HCT116 (cell line): ENCODE measurements at places on chromosomes 12 and 14. TPM values are rescaled to one million over a fixed set of nuclear protein-coding genes. Genes with fewer than 3 reads are reported as not detected.

LTBR gene
- 128 TPM for total RNA-seq

- DNase-seq = no peak
Observed at GRCh38 chr14:65237941-65238340, 135.6 kb upstream of the MAX start.

DNA sequence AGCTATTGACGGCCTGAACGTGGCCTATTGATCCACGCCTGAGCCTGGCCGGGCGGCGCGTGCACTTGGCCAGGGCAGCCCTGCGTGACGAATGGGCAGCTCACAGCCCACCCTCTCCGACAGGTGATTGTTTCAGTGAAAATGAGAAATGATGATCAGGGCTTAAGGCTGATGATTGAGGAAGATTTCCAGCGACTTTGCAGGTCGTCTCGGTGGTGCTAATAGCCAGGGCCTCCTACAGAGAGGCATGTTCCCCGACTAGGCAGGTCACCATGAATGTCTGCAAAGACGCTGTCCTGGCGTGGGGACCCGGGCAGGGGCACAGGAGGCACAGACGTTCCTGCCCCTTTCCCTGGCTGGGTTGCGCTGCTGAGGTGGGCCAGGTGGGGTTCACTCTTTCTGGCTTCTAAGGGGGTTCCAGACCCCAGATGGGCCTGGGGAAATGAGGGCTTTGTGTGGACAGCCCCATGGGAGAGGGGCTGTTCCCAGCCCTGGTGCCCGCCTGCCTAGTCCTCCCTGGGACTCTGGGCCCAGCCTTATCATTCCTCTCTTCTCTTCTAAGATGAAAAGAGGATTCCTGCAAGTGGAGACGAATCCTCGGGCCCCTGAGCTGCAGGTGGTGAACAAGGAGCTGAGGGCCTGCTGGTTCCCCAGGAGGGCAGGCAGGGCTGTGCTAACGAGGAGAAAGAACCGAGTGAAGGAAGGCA lies 157.4 kb downstream of the KIF26A start:
- no peak for DNase-seq

DNA sequence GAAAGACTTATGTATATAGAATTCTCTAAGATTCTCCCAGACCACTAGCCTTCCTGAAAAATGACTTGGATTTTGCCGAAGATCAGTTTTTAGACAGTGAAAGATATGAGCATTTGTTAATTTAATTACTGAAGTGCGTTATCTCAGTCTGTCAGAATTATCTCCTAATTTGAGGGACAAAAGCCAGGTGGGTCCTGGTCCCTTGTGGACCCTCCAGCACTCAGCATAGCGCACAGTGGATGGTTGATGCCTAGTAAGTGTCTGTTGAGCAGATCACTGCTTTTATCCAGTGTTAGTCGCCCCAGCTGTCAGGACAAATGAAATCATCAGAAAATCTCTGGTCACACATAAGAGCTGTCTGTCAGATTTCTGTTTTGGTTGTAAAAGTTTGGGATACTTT lies 80.4 kb downstream of the EML1 start:
- DNase-seq = no peak

ITGB7 gene
- 1.9 TPM for total RNA-seq

GRCh38 chr12:122385171-122386016 lies 37.1 kb downstream of the CLIP1 start:
- no peak for DNase-seq

DNA sequence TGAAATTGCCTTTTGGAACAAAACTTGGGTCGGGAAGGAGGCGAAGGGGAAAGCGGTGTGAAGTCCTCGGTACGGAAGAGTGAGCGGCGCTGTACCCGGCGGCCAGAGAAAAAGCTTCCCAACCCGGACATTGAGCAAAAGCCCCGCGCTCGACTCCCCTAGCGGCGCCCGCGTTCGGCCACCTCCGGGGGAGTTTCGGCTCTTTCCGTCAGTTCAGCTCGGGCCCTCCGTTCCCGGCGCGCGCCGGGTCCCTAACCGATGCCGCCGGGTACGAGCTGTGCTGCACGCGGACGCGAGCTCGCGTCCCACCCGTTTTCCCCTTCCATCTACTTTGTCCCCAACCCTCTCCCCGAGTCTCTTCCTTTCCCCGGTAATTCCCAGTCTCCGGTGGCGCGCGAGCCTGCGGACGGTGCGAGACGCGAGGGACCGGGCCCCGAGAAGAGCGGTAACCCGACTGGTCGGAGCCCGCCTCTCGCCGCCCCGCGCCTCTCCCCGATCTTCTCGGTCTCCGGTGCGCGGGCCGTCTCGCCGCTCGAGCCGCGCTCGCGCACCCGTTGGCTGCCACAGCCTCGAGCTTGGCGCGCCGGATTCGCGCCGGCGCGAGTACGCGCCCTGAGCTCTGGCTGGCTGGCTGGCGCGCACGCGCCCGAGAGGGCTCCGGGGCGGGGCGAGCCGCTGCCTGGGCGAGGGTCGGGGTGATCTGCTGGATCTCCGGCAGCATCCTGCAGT lies 446 bp upstream of the SPATS2 start:
- peak; percentile 80 for DNase-seq

TSPAN19 gene
- 0.32 TPM for total RNA-seq

DNA sequence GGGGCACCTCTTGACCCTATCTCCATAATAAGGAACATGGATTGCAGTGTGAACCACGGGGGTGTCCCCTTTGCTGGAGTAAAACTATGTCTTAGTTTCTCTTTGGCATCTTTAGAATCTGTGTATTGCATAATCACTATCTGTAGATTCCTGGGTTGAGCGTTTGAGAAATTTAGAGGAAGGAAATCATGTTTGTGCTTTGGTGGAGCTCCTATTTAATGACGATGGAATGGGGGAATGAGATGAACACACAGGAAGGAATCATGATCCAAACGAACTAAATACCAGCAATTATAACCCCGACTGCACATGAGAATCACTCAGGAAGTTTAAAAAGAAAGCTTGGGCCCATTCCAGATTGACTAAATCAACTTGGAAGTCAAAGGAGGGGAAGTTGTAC lies 1.3 kb upstream of the MYG1 start:
- no peak for DNase-seq

DNA sequence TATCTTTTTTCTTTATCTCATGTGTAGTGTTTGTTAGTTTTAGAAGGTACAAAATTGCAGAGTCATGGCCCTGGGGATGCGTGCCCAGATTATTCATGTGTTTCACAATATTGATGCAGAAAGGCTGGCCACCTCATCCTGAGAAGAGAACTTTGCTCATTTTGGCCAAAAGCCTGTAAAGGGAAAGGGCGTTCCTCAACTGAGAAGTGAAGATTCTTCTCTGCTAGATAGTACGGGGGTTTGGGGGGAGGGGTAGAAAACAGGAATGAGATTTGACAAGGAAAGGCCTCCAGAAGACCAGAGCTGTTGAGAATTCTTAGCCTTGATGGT lies 1.7 kb downstream of the MGST1 start:
- no peak for DNase-seq

DNA sequence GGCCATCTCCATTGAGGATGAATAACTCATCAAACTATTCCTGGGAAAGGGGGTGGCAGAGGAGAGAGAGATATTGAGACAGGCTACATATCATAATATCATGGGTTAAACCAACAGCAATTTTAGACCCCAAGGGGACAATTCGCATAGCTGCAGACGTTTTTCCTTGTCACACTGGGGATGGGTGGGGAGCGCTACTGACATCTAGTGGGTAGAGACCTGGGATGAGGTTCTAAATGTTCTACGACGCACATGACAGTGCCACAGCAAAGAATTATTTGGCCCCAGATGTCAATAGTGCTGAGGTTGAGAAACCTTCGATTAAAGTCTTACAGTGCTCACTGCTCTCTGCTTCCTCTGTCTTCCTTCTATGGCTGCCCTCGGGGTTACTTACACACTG lies 425.6 kb downstream of the NRXN3 start:
- DNase-seq = no peak

DNA sequence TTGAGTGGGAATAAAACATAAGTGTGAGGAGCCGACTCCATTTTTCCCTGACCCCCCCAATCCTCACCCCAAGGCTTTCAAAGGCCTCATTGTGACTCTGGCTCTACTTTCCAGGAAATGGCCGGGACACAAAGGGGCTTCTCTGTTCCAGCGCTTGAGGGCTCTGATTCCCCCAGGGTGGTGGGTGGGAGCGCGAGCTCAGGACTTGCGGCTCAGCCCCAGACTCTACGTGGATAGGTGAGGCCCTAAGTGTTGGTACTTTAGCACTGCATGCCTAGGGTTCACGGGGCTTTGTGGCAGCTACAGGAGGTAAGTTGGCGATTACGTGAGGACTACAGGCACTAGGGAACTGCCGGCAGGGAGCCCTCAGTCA lies 553 bp downstream of the CNPY2 start:
- no peak for DNase-seq

CARMIL3 gene
- total RNA-seq = 0.71 TPM

DNA sequence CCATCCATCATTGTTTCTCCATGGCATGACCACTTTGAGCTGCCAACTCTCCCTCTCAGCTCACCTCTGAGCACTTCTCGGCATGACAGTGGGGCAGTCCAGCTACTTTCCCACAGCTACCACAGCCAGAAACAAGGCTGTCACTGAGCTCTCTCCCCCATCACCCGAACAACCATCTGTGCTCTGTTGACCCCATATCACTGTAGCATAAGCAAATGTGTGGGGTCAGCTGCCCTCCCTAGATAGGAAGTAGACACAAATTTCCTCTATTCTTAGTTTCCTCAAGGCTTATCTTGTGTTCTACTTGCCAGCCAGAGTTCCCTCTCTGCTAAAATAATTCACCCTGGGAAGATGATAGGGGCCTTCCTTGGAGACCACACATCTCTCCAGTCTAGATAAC lies 82.6 kb upstream of the FUT8 start:
- DNase-seq = no peak

- DNase-seq = no peak
Observed at GRCh38 chr14:40004871-40005500, 572.8 kb upstream of the FBXO33 start.

GRCh38 chr12:27345376-27345775 lies 12.7 kb downstream of the BMAL2 start:
- DNase-seq = no peak

AKAP6 gene
- total RNA-seq = 1.9 TPM

DNA sequence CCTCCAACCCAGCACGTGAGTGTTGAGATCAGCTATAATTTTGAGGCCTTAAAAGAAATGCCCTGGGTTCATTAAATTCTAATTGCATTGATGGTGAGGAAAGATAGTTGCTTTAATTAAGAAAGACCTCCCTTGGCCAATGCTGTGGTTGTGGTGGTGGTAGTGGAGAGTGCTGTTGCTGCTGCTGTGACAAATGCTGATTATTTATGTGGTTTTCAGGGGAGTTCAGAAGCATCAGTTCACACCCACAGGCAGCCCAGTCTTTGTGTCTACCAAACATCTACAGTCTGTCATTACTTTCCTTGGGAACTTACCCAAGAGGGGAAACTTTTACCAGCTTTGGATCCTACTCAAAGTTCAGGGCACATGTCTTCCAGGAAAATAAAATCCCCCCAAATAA lies 178.4 kb upstream of the PARP11 start:
- no peak for DNase-seq

- DNase-seq = no peak
Observed at GRCh38 chr14:54348923-54349620, 47.7 kb upstream of the CDKN3 start.

DNA sequence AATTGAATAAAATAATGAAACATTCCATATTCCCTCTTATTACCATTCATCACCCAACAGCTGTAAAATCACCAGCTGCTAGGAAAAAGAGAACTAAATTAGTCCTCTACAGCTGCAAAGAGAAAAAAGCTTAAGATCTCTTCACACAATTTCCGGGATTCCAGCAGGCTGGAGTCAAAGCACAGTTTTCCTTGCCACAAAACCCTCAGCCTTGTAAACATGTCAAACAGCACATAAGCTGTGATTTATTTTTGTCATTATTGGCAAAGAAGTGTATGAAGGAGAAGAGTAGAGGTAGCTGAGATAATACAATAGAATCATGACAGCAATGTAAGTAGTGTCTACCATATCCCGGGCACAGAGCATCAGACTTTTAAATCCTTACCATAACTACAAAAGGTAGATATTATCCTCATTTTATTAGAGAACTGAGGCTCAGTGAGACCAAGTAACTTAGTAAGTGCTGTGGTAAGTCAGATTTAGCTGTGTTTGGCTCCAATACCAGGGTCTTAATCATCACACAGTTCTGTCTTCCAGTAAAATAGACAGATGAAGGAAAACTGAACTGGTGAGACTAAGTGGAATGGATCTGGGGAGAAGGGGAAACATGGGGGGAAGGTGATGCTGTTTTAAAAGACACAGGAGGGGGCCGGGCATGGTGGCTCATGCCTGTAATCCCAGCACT lies 57.3 kb downstream of the NTN4 start:
- DNase-seq = no peak

CYP27B1 gene
- 11.6 TPM for total RNA-seq

DNA sequence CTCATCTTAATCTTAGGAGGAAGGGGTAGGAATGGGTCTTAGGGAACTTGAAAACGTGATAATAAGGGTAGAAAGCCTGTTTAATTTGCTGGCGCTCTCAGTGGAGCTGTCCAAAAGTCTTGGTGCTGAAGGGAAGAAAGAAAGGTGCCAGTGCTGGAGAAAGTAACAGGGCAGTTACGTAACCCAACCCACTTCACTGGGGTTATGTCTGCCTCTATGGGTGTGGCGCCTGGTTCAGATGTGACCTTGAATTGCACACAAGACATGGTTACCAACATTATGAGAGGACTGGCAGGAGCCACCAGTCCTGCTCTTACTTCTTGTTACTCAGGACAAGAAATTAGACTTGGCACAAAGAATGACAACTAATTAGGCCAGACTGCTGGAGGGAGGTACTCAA lies 18.6 kb upstream of the GPATCH2L start:
- DNase-seq = no peak

CLEC4C gene
- total RNA-seq = not detected

- no peak for DNase-seq
Observed at GRCh38 chr14:58825606-58826005, 187.8 kb downstream of the DACT1 start.

DNA sequence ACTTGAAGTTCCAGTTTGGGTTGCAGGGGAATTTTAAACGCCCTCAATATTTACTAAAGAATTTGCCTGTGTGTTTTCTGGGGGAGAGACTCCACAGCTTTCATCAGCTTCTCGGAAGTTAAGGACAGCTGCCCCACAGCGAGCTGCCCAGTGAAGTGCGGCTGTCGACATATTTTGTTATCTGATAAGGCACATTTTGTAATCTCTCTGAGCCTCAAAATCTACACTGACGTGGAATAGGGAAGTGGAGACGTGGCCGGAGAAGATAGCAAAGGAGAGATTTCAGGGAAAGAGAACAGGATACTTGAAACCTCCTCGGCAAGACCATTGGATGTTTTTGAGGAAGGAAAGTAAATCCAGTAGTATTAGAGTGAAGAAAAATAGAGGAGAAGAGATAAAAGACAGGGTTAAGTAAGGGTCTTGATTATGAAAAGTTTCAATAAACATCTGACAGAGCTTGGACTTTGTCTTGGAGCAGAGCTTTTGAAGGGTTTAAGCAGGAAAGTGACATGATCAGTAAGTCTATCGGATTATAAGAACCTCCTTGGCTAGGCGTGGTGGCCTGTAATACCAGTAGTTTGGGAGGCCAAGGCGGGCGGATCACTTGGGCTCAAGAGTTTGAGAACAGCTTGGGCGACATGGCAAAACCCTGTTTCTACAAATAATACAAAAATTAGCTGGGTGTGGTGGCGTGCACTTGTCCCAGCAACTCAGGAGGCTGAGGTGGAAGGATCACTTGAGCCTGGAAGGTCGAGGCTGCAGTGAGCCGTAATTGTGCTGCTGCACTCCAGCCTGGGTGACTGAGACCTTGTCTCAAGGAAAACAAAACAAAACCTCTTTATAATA lies 1.1 kb downstream of the POLR3B start:
- no peak for DNase-seq
